MCF 10A (cell line): ENCODE measurements at places on chromosomes 11 and 22. TPM values are rescaled to one million over a fixed set of nuclear protein-coding genes. Genes with fewer than 3 reads are reported as not detected.

SLC22A6 gene
- not detected in 2 replicates for total RNA-seq

CD6 gene
- not detected in 2 replicates for total RNA-seq

MIAT gene
- total RNA-seq = 0.49 and 0.56 TPM in 2 replicates

DNA sequence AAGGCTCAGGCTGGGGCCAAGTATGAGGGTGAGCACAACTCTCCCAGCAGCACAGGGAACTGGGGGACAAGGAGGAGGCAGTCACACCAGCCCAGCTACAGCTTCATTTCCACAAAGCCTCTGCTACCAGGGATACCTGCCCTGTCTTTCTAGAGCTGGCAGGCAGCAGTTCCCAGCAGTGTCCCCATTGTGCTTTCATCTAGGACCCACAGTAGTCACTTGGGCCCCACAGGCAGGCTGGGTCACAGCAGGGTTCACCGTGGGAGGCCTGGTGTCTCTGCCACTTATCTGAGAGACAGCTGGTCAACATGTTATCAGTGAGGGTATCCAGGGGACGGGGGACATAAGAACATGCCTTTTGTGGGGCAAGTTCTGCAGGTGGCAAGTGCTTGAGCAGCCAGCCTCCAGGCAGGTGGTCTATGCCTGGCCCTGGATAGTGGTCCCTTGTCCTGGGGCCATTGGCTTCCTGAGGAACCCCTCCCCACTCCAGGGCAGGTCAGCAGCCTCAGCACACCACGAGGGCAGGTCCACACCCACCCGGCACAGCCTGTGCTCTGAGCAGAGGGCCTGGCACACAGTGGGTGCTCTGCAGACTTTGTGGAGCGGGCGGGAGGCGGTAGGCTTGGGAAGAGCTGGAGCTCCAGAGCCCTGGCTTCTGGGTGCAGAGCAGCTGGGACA lies 29.9 kb downstream of the GNAZ start:
- no peak for DNase-seq
- H3K27me3 ChIP-seq = no peaks in the 10 kb centered on the region
- H3K36me3 ChIP-seq = no peaks in the 10 kb centered on the region

GRCh38 chr11:38900211-38900610 lies 2302.2 kb upstream of the RAG2 start:
- H3K36me3 ChIP-seq = no peaks in the 10 kb centered on the region
- DNase-seq = no peak

HSPB2 gene
- total RNA-seq = 0.23 TPM in 1 of 2 replicates, not detected in the other

DNA sequence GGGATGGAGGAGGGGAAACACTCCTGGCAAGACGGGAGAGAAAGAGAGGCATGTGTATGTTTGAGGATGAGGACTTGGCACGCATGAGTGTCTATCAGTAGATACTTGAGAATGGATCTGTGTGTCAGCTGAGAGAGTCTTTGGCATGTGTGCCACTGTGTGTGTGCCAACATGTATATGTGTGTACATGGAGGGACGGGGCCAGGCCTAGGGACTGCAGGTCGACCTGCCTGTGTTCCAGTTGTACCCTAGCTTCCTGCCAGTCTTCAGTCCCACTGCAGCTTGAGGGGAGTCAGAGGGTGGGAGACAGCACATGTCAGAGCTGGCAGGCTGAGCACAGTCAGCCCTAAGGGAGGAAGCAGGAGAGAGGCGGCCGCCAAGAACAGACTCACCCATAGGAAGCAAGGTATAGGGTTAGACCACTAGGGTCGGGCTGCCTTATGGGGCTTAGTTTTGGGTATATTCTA lies 5.6 kb downstream of the CLCF1 start:
- DNase-seq = no peak
- H3K27me3 ChIP-seq = no peaks in the 10 kb centered on the region
- peaks cover 25% of the 10 kb centered on the region for H3K36me3 ChIP-seq
- no peak overlapping the region for H3K4me3 ChIP-seq
- H3K27ac ChIP-seq = no peak overlapping the region

GRCh38 chr22:19132693-19133400 lies 1.7 kb downstream of the TSSK2 start:
- DNase-seq = no peak
- H3K4me1 ChIP-seq = peaks cover 11% of the 10 kb centered on the region
- no peaks in the 10 kb centered on the region for H3K27me3 ChIP-seq
- H3K4me3 ChIP-seq = no peak overlapping the region
- H3K27ac ChIP-seq = no peak overlapping the region

GRCh38 chr22:41752011-41752970 lies 48.2 kb upstream of the CCDC134 start:
- H3K36me3 ChIP-seq = no peaks in the 10 kb centered on the region
- DNase-seq = no peak
- no peak overlapping the region for H3K27ac ChIP-seq
- no peak overlapping the region for H3K4me3 ChIP-seq

DNA sequence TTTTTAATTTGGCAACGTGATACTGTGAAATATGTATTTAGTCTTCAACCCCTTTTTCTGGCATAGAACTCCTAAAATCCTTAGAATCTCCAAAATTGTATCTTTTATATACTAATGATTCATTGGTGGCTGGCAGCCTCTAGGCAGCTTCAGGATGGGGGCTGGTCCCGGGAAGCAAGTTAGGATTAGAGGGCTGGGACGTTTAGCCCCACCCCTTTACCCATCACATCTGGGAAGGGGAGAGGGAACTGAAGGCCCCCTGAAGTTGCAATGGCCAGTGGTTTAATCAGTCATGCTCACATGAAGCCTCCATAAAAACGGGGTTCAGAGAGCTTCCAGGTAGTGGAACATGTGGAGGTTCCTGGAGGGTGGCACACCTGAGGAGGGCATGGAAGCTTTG lies 7.1 kb downstream of the IL17RA start:
- H3K27ac ChIP-seq = no peak overlapping the region
- H3K4me1 ChIP-seq = peaks cover 5% of the 10 kb centered on the region
- no peak overlapping the region for H3K4me3 ChIP-seq
- H3K36me3 ChIP-seq = peaks cover 2% of the 10 kb centered on the region
- no peak for DNase-seq

GRCh38 chr22:17065433-17065832 lies 19.4 kb upstream of the IL17RA start:
- H3K36me3 ChIP-seq = peaks cover 27% of the 10 kb centered on the region
- H3K27me3 ChIP-seq = no peaks in the 10 kb centered on the region
- H3K27ac ChIP-seq = no peak overlapping the region
- no peak overlapping the region for H3K4me3 ChIP-seq
- DNase-seq = no peak

FOXR1 gene
- total RNA-seq = not detected in 2 replicates

ADORA2A gene
- total RNA-seq = 0.96 and 1.4 TPM in 2 replicates

- no peak overlapping the region for H3K27ac ChIP-seq
- peaks cover 32% of the 10 kb centered on the region for H3K4me1 ChIP-seq
- no peaks in the 10 kb centered on the region for H3K27me3 ChIP-seq
Observed at GRCh38 chr22:32535531-32536190, 61.0 kb downstream of the FBXO7 start.

RIMBP3C gene
- 0.14 and 0.20 TPM in 2 replicates for total RNA-seq

- H3K27ac ChIP-seq = no peak overlapping the region
- no peak overlapping the region for H3K4me3 ChIP-seq
- H3K4me1 ChIP-seq = peaks cover 36% of the 10 kb centered on the region
- peak; percentile 95 for DNase-seq
- no peaks in the 10 kb centered on the region for H3K36me3 ChIP-seq
Observed at GRCh38 chr22:27107824-27108223, 450.4 kb downstream of the MIAT start.

DNA sequence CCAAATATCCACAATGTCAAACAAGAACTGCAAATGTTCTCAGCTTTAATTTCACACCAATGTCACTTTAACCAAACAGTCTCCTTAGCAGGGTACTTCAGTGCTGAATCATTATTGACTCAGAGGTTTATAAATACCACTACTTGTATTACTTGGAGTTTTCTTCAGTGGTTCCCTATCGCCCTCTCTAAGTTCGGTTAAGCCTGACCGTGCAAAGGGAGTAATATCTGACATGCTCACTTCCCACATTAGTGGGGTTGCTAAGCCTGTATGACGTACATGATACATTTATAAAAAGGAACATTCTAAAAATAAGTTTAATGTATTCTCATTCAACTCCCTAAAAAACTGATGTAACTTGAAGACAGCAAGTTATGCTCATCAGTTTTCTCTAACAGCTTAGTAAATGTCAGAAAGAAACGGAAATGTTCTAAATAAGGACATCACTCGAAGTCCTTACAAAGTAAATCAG lies 93.1 kb upstream of the ZC3H12C start:
- peak; percentile 66 for DNase-seq
- H3K4me3 ChIP-seq = no peak overlapping the region
- peaks cover 9% of the 10 kb centered on the region for H3K4me1 ChIP-seq
- no peaks in the 10 kb centered on the region for H3K27me3 ChIP-seq

MS4A4A gene
- not detected in 2 replicates for total RNA-seq

- no peaks in the 10 kb centered on the region for H3K27me3 ChIP-seq
- peak; percentile 29 for DNase-seq
- H3K4me3 ChIP-seq = no peak overlapping the region
Observed at GRCh38 chr11:83019888-83020579, 51.7 kb downstream of the RAB30 start.

- no peaks in the 10 kb centered on the region for H3K27me3 ChIP-seq
- H3K36me3 ChIP-seq = no peaks in the 10 kb centered on the region
- H3K4me1 ChIP-seq = peaks cover 10% of the 10 kb centered on the region
- no peak overlapping the region for H3K4me3 ChIP-seq
Observed at GRCh38 chr22:42442748-42443147, 10.5 kb upstream of the NFAM1 start.

GRCh38 chr22:23781065-23781464 lies 5.7 kb upstream of the SMARCB1 start:
- DNase-seq = no peak
- H3K27ac ChIP-seq = peak overlapping the region; percentile 80
- no peaks in the 10 kb centered on the region for H3K27me3 ChIP-seq
- no peaks in the 10 kb centered on the region for H3K36me3 ChIP-seq

DNA sequence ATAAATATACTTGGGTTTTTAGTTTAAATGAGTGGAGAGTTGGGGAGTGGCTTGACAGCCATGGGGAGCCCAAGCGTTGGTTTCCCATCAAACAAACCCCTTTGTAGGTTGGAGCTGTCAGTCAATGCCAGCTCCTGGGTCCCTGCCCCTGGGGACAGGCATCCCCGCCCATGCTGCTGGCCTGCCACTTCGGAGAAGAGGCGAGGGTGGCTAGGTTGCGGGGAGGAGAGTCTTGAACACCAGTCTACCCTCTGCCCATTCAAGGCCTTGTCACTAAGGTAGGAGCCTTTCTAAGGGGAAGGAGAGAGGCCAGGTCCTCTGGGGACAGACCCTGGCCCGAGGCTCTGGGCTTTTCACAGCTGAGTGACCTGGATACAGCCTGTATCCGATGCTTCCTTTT lies 211.9 kb upstream of the CADM1 start:
- no peak for DNase-seq
- no peaks in the 10 kb centered on the region for H3K4me1 ChIP-seq
- no peak overlapping the region for H3K27ac ChIP-seq
- H3K27me3 ChIP-seq = peaks cover 12% of the 10 kb centered on the region

DNA sequence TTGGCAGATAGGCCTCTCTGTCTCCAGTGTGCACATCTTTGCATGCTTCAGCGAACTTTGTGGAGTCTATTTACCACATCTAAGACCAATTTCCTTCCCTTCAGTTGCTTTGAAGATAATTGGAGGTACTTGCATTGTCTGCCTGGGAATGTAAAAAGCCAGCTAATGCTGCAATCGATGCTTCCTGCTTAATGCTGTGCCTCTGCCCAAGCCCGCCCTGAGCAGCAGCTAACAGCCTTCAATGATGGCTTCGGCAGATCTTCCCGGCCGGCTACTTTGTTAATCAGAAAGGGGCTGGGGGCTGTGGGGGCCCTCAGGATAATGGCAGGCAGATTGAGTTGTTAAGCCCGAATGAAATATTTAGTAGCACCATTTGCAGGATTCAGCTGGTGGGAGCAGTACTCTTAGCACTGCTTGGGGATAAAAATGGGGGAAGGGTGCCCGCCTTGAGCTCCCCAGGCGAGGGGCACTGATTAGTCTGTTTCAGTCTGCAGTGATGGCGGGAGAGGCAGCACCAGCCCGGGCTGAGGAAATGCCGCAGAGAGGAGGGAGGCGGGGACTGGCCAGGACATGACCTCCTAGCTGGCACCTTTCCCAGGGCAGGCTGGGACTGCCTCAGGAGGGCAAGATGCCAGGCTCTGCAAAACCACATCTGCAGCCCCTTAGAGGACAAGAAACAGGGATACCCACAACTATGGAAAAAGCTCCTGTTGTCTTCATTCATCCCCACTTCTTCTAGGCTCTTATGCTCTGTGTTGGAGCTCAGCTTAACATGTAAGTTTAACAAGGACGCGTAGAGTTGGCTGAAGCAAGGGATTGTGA lies 460.0 kb downstream of the BUD13 start:
- no peaks in the 10 kb centered on the region for H3K4me1 ChIP-seq
- peak; percentile 1 for DNase-seq
- no peaks in the 10 kb centered on the region for H3K36me3 ChIP-seq
- no peaks in the 10 kb centered on the region for H3K27me3 ChIP-seq
- H3K27ac ChIP-seq = no peak overlapping the region

PLAAT4 gene
- total RNA-seq = 0.69 and 0.96 TPM in 2 replicates

MFNG gene
- total RNA-seq = 0.56 and 1.2 TPM in 2 replicates

DNA sequence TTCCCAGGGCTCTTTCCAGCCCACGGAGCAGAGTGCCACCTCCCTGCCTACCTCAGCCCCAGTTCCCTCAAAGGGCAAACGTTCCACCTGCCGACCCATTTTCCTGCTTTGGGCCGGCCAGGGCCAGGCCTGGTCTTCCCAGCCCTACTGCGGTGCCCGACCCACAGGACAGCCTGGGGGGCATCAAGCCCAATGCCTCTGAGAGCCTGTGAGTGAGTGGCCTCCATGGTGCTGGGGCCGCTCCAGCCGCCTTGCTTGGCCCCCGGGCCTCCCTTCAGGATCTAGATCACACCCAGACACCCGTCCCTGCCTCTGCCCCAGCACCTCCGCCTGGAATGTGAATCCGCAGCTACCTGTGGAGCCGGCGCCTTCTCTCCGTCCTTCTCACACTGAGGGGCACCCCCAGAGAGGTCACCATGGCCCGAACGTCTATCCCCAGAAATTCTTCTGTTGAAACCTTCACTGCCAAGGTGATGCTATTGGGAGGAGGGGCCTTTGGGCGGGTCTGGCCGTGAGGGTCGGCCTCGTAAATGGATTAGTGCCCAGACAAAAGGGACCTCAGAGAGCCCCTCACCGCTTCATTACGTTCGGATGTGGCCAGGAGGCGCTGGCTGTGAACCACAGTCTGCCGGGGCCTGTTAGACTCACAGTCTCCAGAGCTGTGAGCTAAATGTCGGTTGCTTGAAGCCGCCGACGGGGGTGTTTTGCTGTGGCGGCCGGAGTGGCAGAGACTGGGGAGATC lies 36.2 kb upstream of the BRSK2 start:
- H3K36me3 ChIP-seq = no peaks in the 10 kb centered on the region
- peaks cover 56% of the 10 kb centered on the region for H3K27me3 ChIP-seq
- peaks cover 6% of the 10 kb centered on the region for H3K4me1 ChIP-seq
- DNase-seq = no peak
- H3K27ac ChIP-seq = peak overlapping the region; percentile 20

C11orf91 gene
- total RNA-seq = 2.8 and 2.9 TPM in 2 replicates

- no peaks in the 10 kb centered on the region for H3K36me3 ChIP-seq
- H3K4me3 ChIP-seq = no peak overlapping the region
- H3K27me3 ChIP-seq = peaks cover 32% of the 10 kb centered on the region
- H3K4me1 ChIP-seq = no peaks in the 10 kb centered on the region
- DNase-seq = no peak
Observed at GRCh38 chr11:69893631-69894030, 74.4 kb upstream of the FGF3 start.

- H3K27ac ChIP-seq = no peak overlapping the region
- no peaks in the 10 kb centered on the region for H3K27me3 ChIP-seq
- H3K36me3 ChIP-seq = no peaks in the 10 kb centered on the region
- DNase-seq = no peak
- H3K4me1 ChIP-seq = no peaks in the 10 kb centered on the region
Observed at GRCh38 chr11:43222215-43222614, 89.6 kb upstream of the API5 start.
